ENCODE measurements at places on chromosomes 1 and 21.

GRCh38 chr1:209430107-209430506, 153.4 kb upstream of the CAMK1G start:
- no peak for DNase-seq

DNA sequence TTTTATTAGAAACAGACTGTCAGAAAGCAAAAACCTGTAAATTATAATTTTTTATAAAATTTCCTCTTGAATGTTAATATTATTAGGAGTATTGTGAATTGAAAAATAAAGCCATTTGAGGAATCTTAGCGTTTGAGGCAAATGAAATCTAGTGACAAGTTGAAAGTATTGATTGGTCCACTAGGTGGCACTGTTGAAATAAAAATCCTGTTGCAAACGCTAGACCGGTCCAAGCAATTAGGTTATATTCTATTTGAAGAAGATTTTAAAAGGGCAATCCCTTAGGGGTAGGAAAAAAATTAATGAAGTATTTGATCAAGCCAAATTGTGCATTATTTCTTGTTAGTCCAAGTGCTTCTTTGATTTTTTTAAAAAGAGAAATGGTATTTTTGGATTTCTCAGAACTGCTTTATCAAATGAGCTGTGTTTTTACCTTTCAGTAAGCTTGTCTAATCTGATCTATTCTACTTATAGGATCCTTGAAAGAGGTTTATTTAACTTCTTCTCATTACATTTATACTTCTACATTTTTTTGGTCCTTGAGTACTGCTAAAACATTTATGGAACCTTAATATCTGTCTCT, 57.7 kb downstream of the ATG4C start:
- DNase-seq: peak; percentile 57

GRCh38 chr1:207644852-207645634, at the start of gene CR1L:
CR1L (plus strand) TSS chr1:207645133; CDS start chr1:207645234, 101 bp downstream.
- peak; percentile 31 for DNase-seq

DNA sequence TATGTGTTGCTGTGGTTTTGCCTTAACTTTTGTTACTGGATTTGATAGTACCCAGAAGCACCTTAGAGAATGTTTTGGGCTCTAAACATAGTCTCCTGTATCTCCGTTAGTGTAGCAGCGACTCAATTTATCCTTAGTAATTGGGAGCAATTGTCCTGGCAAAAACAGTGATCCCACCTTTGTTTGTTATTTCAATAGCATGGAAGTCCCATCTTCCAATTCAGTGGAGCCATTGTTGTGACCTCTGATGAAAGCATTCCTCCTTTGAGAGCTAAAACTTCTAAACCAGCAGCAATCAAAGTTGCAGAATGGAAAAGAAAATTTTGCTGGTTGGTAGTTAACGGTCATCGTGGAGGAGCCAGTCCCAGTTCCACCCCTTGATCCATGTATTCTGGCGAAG, 34.7 kb downstream of the RTCA start:
- no peak for DNase-seq

GRCh38 chr1:169339773-169340172, 27.8 kb downstream of the NME7 start:
- DNase-seq: no peak

GRCh38 chr1:24991697-24992096, 61.6 kb upstream of the RUNX3 start:
- DNase-seq: no peak

GRCh38 chr1:43436371-43436770, 17.4 kb downstream of the HYI start:
- DNase-seq: no peak

GRCh38 chr1:205963352-205964155, 20.3 kb upstream of the SLC26A9 start:
- DNase-seq: no peak

DNA sequence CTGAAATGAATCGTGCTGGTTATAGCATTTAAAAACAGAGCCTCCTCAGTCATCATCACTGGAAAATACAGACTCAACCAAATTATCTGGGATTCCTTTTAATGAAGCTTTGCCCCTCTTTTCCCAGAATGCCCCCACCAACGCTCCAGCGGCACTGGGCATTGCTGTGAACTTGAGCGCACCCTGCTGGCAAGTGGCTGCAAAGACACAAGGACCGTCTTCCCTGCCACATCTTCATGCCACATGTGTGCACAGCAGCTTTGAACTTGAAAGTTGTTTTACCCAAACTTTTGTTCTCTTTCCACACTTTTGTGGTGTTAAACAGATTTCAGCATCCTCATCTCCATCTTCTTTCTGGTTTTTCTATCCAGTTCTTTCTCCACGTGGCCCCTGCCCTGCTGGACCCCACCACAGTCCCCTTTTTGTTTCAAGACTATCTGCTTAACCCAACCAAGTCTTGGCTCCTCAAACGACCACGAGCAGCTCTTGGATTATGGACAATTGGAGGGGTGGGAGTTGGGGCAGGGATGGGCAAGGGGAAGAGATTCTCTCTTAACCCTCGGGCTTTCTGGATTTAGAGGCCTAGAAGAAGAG, 12.8 kb upstream of the LMX1A start:
- DNase-seq: peak; percentile 26

- DNase-seq: peak; percentile 29
These were observed 8.3 kb downstream of the SHISA4 start for GRCh38 chr1:201896951-201897391.

- no peak for DNase-seq
These were observed 45.6 kb downstream of the IL23R start for GRCh38 chr1:67211589-67212563.

GRCh38 chr1:152386940-152387339, 27.1 kb downstream of the CRNN start:
- DNase-seq: no peak

DNA sequence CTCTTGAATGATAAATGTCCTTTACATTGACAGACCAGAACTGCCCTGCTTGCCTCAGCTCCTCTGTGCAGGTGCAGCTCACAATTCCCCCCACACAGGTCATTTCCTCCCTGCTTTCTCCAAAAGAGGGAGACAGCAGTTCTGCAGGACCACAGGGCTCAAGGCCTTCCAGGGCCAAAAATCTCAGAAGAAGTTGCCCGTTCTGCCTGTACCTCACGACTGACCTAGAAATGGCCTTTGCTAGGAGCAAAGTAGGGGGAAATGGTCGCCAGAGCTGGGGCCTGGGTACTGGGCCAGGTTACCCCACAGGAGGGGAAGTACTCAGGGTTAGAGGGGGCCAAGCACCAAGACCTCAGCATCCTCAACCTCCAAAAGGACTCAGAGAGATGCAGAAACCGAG, 11.1 kb downstream of the RNU1-2 start:
- DNase-seq: no peak

DNA sequence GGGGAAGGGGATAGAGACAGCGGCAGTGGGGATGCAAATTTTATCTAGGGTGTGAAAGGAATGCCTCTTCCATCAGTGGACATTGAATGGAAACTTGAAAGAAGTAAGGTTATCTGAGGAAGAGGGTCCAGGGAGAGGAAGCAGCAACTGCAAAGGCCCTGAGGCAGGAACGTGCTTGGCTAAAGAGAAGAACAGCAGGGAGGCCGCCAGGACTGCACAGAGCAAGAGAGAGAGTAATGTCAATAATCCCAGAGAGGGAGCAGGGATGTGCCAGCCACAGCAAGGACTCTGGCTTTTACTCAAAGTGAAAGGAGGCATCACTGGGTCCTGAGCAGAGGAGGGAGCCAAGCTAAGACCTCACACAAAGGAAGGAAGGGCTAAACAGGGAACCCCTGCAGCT, 50.9 kb downstream of the KCND3 start:
- DNase-seq: no peak

DNA sequence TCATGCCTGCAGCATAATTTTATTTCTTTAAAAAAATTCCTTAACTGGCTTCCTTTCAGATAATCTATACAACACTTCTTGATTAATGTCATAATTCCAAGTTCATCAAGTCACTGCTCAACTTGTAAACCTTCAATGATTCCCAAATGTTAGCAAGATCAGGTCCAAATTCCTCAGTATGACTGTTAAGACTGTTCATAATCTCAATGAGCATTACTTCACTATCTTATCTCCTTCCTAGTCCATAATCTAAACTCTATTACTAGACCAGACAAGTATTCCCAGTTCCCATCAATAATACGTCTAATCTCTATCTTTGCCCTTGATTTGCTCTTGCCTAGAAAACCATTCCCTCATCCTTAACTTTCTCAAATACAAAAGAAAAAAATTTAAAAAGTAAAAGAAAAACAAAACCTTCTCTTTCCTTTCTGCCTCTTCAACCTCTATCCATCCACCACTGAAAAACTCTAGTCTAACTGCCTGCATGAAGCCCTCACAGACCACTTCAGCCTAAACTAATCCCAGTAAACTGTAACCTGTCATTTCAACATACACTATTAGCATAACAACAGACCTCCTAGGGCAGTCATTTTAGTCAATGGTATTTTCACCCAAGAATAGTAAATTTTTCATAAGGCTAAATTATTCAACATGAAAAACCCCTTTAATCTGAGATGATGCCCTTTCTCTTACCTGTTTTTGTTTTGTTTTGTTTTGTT, 15.5 kb downstream of the LUZP1 start:
- no peak for DNase-seq

GRCh38 chr1:241579434-241579833, 47.3 kb downstream of the KMO start:
- DNase-seq: no peak

DNA sequence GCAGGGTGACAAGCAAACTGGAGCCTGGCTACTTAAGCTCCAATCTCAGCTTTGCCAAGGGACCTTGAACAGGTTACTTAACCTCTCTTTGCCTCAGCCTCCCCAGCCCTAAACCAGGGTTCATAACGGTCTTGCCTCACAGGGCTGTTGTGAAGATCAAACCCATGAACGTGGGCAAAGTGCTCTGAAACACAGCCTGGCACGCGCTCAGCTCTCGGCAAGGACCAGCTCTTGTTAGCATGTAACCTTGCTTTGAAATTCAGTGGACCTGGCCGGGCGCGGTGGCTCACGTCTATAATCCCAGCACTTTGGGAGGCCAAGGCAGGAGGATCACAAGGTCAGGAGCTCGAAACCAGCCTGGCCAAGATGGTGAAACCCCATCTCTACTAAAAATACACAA, 24.8 kb downstream of the RAP1GAP start:
- DNase-seq: no peak
